ENCODE measurements at places on chromosomes 1 and 21.

DNA sequence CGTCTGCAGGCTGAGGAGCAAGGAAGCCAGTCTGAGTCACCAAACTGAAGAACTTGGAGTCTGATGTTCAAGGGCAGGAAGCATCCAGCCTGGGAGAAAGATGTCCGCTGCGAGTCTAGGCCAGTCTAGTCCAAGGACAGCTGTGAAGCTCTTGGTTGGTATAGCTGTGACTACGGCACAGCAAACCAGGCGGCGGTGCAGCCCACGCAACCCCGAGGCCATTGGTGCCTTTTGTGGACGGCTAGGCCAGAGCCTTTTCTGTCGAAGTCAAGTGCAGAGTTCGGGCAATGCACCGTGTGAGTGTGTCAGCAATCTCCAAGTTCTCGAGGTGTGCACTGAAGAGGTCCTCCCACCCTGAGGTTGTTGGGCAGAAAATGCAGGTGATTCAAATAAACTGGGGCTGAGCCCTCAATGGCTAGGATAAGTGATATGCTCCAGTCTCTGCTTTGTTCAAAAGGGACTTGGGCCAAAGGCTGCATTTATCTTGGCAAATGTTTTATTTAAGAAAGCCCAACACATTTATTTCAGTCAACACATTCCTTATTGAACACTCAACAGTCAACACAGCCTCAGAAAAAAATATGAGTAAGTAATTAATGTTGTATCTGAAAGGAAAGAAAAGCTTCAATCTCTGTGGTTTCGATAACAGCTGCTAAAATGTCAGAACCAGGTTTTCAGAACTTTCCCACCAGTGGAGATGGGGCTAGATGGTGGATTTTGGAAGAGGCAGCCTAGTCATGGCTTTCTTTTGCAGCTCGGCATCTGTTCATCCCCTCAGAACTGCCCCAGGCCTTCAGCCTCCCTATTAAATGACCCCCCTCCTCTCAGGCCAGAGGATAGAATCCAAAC is 78.1 kb upstream of the COX20 start:
- peak; percentile 32 for DNase-seq

DNA sequence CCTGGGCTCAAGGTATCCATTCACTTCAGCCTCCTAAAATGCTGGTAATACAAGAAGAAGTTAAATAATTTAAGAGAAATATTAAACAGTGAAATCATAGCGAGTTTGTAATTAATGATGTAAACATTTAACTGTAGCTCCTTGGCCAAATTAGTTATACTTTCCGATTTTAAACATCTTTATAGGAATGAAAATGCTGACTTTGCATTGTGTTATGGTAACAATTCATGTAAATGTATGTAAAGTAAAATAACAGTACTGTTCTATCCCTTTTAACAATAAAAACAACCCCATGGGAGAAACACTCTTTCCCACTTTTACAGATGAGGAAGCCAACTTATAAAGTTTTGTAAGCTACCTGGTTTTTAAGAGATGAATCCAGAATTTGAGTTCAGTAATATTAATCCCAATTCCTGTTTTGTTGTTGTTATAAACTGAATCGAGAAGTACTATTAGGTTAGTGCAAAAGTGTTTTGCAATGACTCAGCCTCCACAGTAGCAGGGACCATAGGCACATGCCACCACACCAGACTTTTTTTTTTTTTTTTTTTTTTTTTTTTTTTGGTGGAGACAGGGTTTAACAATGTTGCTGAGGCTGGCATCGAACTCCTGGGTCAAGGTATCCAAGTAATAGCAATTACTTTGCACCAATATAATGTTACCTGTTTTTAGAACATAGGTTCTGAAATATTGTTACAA is 1360.4 kb downstream of the BRINP3 start:
- no peak for DNase-seq

GRCh38 chr21:44736291-44737004 is 25.1 kb upstream of the TSPEAR start:
- DNase-seq: no peak

DNA sequence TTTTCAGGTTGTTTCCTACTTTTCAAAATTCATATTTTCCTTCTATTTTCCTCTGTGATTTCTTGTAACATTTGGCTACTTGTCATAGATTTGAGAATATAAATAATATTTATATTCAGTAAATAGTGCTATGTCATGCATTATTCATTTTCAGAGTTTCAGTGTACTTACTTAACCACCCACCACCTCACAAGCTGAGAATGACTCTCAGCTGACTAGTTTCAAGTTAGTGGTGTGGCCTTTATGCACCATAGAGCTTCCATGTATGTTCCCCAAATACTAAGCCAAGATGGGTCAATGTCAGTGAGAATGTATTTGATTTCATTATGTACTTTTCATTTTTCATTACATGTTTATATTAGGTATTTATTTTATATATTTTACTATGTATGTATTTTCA is 56.9 kb upstream of the RGS1 start:
- no peak for DNase-seq

- peak; percentile 82 for DNase-seq
Observed at GRCh38 chr1:55611123-55611522, 396.0 kb upstream of the USP24 start.

DNA sequence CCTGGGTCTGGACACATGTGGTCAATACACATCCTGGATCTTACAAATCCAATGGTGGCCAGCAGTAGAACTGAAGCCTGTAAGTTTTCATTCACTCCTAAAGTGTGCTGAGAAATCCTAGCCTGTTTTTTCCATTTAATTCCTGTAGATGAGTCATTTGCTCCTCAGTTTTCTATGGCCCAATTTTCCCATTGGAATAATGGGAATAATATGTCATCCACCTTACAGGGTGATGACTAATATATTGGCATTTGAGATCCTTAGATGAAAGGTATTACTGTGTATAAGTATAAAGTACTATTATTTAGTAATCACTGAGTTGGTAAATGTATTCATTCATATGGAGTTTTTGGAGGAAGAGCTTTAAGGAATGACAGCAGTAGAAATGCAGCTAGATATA is 89.7 kb upstream of the ADAR start:
- no peak for DNase-seq

DNA sequence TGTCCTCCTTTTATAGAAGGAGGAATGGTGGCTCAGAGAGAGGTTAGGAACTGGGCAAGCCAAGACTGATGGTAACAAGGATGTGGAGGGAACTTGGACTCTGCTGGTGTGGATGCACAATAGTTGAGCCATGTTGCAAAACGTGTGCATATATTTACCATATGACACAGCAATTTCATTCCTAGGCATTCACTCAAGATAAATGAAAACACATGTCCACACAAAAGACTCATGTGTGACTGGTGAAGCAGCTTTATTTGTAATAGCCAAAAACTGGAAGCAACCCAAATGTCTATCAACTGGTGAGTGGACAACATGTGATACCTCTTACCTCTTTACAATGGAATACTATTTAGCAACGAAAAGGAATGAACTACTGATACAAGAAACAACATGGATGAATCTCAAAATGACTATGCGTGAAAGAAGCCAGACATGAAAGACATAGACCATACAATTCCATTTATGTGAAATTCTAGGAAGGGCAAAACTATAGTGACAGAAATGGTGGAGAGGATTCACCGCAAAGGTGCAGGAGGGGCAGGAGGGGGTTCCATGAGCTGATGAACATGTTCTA is 36.2 kb downstream of the CAMK2N1 start:
- peak; percentile 61 for DNase-seq

- no peak for DNase-seq
Observed at GRCh38 chr1:199931666-199932377, 95.7 kb upstream of the NR5A2 start.

DNA sequence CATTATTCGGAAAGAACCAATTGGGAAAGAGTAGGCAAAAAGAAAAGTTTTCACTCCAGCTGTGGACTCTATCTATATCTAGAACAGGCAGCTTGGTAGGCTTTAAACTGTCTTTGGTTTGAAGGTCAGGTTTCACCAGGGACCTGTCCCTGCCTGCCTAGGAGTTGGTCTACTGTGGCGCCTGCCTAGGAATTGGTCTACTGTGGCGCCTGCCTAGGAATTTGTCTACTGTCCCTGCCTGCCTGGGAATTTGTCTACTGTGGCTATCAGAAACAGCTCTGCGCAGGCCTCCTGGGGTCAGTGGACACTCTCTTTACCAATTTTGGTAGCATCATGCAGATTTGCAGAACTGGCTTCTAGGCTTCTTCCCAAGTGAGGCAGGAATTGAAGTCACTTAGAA is 13.8 kb downstream of the USP25 start:
- no peak for DNase-seq

DNA sequence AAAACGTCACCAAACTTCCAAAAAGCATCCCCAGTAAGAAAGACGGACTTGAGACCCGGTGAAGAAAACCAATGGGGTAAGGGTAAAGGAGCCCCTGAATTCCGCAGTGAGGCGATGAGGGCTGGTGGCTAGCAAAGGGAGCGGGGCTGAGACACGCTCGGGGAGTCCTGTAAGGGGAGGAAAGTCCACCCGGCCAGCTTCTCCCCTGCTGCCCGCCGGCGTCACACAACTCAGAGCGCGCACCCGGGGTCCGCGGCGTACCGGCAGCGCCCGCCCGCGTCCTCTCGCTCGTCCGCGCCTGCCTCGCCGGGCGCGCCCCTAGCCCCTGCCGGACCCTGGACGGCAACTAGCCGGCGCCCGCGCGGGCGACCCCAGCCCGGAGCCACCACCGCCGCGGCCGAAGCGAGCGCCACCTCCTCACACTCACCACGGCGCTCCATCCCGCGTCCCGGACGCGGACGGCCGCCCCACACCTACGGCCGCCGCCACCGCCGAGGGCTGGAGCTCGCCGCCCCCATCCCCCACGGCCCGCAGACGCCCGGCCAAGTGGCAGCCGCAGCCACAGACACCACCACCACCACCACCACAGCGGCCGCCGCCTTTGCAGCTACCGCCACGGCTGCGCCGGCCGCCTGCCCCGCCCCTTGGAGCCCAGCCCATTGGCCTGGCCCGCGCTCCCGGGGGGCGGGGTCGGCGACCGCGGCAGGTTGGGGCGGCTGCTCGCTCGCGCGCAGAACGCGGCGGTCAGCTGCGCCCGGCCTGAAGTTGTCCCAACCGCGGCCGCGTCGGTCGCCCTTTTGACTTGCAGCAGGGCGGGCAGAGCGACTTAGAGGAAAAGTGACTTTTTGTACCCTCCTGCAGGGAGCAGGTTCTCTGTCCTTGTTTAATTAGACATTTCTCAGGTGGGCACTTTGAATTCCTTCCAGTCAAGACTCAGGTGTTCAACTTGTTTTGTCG is 10.0 kb upstream of the ARHGAP29 start:
- DNase-seq: peak; percentile 86

DNA sequence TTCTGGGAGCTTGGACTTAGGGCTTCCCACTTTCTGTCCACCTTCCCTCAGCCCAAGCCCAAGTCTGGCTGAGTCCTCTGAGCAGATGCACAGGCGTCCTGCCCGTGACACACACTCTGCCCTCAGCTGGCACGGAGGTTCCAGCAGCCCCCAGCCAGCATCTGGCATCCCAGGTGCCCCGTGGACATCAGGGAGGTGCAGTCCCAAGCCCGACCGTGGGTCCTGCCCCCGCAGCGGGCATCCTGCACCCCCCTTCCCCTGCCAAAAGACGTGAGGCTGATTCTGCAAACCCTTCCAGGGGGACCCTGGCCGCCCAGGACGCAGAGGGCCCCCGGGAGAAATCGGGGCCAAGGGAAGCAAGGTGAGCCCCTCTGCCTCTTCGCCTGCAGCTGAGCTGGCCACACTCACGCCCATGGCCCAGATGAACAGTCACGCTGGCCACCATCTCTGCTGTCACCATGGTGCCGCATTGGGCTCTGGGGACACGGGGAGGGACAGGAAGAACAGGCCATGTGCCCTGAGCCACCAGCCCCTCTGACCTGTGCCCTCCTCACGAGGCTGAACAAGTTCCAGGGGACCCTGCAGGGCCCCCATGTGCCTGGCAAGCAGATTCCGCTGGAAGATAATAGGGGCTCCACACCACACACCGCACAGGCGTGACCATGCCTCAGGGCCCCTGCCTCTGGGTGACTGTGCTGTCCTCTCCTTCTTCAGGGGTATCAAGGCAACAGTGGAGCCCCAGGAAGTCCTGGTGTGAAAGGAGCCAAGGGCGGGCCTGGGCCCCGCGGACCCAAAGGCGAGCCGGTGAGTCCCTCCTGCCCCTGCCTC is 20.6 kb downstream of the COL6A2 start:
- no peak for DNase-seq

DNA sequence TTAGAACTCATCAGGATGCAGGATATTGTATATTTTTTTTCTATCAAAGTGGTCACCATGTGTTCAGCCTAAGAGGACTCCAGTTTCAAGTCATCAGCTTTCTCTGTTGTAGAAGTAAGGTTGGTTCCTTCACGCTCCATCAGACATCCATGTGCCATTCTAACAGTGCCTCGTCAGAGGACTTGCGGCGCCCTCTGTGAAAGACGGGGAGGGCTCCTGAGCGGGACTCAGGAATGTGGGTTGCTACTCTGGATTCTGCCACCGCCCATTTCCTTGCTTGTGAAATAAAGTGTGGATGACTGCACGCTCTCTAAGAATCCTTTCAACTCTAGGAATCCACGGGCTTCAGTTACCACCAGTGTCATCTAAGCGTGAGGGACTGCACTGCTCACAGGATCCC is 593.5 kb downstream of the KIF26B start:
- DNase-seq: no peak

DNA sequence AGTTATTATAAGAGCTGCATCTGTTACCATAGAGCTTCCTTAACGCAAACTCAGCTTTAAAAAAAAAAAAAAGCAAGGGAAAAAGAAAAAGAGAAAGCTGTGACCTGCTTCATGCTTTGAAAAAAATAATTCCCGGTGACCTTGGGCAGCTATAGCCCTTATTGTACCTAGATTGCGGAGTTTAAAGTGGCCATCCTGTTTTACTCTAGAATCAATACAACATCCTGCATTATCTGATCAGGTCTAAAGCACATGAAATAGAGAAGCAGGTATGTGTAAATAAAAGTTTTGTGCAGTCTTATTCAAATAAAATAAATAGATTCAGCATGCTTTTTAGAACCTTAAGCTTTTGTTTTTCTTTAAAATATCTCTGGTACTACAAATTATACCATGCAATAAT is 126.8 kb upstream of the KIAA1614 start:
- DNase-seq: no peak

DNA sequence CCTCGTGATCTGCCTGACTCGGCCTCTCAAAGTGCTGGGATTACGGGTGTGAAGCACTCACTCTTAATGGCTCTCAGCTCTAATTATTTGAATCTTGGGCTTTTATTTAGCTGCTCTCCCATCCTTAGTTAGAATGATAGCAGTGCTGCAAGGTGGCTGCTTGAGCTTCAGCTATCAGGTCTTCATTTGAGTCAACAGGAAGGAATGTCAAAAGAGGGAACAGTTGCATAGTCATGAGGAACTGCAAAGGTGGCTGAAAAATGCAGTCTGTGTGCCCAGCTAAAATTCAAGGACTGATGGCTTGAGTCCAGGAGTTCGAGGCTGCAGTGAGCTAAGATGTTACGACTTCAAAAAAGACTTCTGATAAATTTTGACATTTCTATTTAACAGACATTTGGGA is 55.6 kb downstream of the UCK2 start:
- no peak for DNase-seq

- peak; percentile 74 for DNase-seq
Observed at GRCh38 chr21:33374450-33375096, 28.6 kb upstream of the IFNGR2 start.

DNA sequence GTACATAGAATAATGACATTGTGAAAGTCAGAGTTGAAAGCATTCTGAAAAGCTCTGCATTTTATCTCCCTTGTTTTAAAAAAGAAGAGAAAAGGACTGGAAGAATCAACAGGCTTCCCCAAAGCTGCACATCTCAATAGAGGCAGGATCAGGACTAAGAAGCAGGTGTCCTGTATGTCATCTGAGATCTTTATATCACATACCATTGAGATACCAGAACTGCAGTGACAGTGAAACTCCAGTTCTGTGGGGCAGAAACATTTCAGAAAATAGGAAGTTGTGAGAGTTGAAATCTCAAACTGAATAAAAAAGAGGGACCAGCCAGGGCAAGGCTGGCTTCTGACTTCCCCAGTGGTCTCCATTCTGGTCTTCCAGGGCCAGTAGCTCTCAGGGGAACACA is 33.0 kb upstream of the SH2D1B start:
- no peak for DNase-seq
